ENCODE measurements at places on chromosomes 6 and 20.
A peak's percentile ranks its signal among the peaks of the same experiment; 100 is the strongest.

DNA sequence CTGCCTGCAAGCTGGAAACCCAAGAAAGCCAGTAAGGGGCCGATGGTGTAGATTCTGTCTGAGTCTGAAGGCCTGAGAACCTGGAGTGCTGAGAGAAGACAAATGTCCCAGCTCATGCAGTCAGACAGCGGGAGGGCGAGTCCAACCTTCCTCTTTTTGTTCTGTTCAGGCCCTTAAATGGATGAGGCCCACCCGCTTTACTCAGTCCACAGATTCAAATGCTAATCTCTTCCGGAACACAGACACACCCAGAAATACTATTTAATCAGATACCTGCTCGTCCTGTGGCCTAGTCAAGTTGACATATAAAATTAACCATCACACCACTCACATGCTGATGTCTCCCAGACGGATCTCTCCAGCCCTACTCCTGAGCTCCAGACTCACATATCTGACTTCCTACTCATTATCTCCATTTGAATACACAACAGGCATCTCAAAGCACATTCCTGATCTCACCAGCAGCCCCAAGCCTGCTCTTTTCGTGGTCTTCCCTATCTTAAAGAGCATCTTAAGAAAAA lies 26.7 kb upstream of the SRC start:
- DNase-seq = no peak

DNA sequence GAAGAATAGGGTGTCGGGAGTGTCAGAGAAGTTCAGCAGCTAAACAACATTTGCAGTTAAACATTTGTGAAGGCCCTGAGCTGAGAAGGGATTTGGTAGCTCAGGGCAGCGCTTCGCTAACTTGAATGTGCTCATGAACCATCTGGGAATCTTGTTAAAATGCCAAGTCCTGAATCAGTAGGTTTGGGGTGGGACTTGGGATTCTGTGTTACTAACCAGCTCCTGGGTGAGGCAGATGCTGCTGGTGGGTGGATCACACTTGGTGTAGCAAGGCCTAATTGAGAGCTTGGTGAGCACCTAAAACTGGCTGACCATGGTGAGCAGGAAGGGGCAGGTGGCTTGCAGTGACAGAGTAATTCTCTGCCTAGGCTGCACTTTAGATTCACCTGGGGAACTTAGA lies 5.9 kb downstream of the PTPRA start:
- DNase-seq = no peak

GRCh38 chr6:17501982-17502704 lies 98.0 kb upstream of the FAM8A1 start:
- DNase-seq = no peak

DNA sequence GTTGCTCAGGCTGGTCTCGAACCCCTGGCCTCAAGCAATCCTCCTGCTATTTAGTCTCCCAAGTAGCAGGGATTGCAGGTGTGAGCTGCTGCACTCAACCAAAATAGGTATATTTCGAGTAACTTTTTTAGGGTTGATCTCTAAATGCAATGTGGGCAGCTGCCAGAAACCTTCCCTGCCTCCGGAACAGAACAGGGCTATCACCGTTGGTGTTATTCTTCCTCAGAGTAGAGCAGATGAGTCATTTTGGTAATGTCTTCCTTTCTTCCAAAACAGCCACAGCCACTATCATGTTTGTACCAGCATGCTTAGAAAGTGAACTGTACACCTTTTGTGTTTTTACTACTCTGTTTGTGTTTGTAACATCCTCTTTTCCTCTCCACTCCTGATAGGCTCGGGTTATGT lies 44.1 kb downstream of the SNX9 start:
- DNase-seq = no peak

GRCh38 chr6:90184334-90185298 lies 112.0 kb downstream of the BACH2 start:
- DNase-seq = no peak

DNA sequence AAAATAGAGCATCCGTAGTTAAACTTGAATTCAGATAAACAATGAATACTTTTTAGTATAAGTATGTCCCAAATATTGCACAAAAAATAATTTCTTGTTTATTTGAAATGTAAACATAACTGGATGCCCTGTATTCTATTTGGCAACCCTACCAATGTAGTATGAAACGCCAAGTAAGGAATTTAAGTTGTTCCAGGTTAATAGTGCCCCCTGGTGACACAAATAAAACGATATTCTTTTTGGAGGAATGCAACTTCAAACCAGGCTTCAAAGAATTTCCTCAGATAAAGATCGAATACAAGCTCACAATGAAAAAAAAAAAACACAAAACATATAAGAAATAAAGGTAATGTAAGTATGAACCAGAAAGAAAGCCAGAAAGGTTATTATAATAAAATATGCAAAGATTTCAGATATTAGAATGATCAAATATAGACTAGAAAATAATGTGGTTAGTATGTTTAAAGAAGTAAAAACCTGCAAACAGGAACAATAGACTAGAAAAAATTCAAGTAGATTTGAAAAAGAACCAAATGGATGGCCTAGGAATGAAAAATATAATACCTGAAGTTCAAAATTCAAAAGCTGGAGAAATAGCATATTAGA lies 18.4 kb upstream of the AKAP7 start:
- no peak for DNase-seq

GRCh38 chr6:70651326-70651905 lies 16.3 kb upstream of the SMAP1 start:
- DNase-seq = no peak

GRCh38 chr20:33099843-33100538 lies 20.5 kb downstream of the BPIFB4 start:
- no peak for DNase-seq

DNA sequence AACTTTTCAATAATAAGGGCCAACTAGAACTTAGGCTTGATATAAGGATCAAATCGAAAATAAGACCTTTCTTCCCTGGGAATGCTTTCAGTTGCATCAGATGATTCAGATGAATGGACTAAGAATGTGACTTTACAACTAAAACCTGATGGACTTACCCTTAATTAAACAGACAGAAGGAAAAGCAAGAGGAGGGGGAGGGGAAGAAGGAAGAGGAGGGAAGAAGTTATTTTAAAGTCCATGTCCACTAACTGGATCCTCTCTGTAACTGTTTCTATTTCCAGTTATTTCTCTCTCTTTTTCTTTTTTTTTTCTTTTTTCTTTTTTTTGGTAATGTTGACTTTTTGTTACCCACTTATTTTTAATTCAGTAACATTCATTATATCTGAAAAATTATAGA lies 486.0 kb downstream of the MAFB start:
- no peak for DNase-seq

DNA sequence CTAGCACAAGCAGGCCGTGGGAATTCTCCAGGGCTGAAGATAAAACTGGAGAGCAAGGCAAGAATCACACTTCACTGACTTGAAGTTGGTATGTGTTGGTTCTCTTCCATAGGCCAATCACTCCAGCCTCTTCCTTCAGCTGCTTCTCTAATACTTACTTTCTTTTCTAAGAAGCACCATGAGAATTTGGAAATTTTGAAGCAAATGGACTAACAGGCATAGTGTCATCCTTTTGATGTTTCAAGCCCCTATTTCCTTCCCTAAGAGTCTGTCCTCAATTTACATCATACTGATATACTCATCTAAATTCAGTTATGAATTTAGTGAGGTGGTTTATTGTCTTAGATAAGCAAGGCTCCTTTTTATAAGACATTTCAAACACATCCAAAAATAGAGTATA lies 24.0 kb downstream of the SLC26A8 start:
- no peak for DNase-seq

- no peak for DNase-seq
Measured at GRCh38 chr6:44739181-44739580, 351.7 kb downstream of the CDC5L start.

DNA sequence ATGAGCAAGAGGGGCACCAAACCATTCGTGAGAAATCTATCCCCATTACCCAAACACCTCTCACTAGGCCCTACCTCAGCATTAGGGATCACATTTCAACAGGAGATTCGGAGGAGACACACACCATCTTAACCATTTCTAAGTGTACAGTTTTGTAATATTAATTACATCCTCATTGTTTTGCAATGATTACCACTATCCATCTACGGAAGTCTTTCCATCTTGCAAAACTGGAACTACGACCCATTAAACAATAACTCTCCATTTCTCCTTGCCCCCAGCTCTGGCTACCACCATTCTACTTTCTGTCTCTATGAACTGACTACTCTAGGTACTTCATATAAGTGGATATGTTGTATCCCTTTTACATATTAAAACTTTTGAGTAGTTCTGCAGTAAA lies 20.1 kb downstream of the ACOT13 start:
- DNase-seq = no peak

- no peak for DNase-seq
Measured at GRCh38 chr20:16158090-16158975, 414.9 kb downstream of the KIF16B start.

GRCh38 chr6:72850469-72850868 lies 228.6 kb downstream of the KCNQ5 start:
- DNase-seq = peak; percentile 17

- no peak for DNase-seq
Measured at GRCh38 chr6:169707772-169708171, 5.8 kb downstream of the C6orf120 start.

DNA sequence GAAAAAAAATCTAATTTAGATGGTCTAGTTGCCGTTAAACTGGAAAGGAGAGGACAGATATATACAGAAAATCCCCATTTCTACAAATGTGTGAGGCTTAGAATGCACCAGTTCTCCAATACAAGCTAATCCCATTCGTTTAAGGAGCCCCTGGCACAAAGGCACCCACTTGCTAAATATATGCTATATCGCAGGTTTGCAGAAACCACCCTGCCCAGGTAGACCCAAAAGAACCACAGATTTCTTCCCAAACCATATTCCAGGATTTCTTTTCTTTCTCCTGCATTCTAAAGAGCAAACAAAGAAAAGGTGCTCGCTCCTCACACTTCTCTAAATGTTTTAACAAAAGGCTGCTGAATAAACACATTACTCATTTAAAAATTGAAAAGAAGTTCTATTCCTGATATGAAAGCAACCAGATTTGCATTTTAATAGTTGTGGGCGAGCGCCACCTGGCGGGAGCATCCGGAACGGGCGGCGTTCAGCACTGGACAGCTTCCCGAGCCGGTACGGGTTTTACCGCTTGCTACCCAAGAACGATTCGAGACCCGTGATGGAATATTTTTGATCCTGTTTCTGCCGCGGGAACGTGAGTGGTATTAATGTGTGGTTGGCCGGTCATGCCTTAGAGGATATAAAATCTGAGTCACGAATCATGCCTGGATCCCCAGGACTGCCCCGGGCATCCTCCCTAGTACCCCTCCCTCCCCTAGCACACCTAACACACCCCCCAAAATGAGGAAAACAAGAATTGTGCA lies 2.1 kb downstream of the PTPRT start:
- DNase-seq = no peak

DNA sequence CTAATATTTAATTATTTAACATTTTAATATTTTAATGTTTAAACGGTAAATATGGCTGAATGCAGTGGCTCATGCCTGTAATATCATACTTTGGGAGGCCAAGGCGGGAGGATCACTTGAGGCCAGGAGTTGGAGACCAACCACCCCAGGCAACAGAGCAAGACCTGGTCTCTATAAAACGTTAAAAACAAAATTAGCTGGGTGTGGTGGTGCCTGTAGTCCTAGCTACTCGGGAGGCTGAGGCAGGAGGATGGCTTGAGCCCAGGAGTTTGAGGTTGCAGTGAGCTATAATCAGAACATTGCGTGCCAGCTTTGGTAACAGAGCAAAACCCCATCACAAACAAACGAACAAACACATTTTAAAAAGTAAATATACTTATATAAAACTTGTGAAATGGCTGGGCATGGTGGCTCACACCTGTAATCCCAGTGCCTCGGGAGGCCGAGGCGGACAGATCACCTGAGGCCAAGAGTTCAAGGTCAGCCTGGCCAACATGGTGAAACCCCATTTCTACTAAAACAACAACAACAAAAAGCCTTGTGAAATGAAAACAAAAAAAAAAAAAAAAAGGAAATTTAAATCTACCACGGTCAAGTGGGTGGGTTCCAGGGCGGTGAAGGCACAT lies 8.2 kb downstream of the SRXN1 start:
- DNase-seq = no peak

- DNase-seq = no peak
Measured at GRCh38 chr20:5400164-5400762, 83.5 kb upstream of the PROKR2 start.

- DNase-seq = no peak
Measured at GRCh38 chr6:152267967-152268845, 369.0 kb downstream of the SYNE1 start.

GRCh38 chr6:35544769-35545361 lies 32.2 kb upstream of the TULP1 start:
- DNase-seq = no peak

- DNase-seq = no peak
Measured at GRCh38 chr20:20223981-20224380, 143.9 kb upstream of the INSM1 start.

DNA sequence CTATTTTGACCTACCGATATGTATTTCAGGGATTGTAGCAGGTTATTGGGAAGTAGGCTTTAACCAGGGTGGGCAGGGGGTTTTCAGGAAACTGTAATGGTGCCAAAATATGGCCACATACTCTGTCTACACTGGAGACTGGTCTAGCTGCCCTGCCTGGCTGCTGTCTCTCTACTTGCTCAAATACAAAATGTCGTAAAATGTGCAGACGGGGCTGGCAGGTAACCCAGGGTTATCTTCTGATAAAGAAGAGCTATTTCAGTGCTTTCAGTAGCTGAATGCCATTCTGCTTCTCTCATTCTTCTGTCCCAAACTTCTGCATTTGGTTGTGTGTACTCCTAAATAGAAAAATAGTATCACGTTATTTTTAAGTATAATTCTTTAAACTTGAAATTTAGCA lies 616.2 kb downstream of the EPM2A start:
- no peak for DNase-seq

Measured in NCI-H187 treated with DMSO at 0.1 percent for 48 hours (cell line).